ENCODE measurements at places on chromosomes 7 and 10. TPM values are rescaled to one million over a fixed set of nuclear protein-coding genes. Genes with fewer than 3 reads are reported as not detected.

INHBA gene
- total RNA-seq = 0.05 TPM

- no peak overlapping the region for H3K4me3 ChIP-seq
- peaks cover 7% of the 10 kb centered on the region for H3K4me1 ChIP-seq
- H3K27me3 ChIP-seq = no peaks in the 10 kb centered on the region
Observed at GRCh38 chr10:101466016-101466912, 112.3 kb downstream of the BTRC start.

DNA sequence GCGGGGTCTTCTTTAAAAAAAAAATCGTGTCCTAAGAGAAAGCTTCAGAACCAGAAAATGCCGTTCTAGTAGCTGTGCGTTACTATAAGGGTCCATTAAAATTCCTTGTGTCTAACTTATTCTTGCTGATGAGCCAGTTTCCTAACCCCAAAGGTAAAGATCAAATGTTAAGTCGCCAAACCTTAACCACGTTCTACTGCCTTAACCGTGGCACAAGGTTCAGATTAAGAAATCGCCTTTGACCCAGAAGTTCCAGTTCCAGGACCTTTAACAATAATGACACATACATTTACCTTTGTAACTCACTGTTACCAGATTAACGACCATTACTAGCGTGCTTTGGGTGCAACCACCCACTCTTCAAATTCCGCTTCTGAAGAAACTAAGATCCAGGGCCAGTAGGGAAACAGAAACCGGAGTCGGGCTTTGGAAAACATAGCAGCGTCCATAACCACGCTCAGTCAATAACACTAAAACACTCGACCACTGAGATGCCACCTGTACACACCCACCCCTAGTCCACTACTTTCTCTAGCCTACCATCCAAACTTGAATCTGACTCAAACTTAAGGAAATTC, 620 bp downstream of the BET1 start:
- no peak for DNase-seq
- H3K27me3 ChIP-seq = no peaks in the 10 kb centered on the region
- peaks cover 20% of the 10 kb centered on the region for H3K4me1 ChIP-seq
- H3K4me3 ChIP-seq = peak overlapping the region; percentile 88

GPR15LG gene
- not detected for total RNA-seq

Measured in gastrocnemius medialis (tissue), 4 donors.